Neural progenitor cell (in vitro differentiated cells): ENCODE measurements at places on chromosomes 1 and 21.
A peak's percentile ranks its signal among the peaks of the same experiment; 100 is the strongest.

DNA sequence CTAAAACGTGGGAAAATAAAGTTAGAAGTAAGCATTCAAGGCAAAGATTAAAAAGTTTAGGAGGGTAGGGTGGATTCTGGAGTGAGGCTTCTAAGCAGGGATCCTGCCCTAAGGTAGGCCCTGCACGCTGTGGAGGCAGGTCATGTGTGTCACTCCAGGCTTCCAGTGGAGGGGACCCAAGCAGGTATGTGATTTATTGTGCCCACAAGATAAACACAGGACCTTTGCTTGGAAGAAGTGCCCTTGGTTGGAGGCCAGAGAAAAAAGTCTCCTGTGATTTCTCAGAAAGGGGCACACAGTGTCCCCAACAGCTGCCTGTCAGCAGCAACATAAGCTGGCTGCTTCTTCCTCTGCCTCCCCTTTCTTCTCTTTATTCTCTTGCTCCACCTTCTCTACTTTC lies 110.8 kb downstream of the FOXD2 start:
- no peak overlapping the region for H3K27ac ChIP-seq
- H3K36me3 ChIP-seq: no peaks in the 10 kb centered on the region
- H3K4me1 ChIP-seq: peaks cover 24% of the 10 kb centered on the region
- H3K4me3 ChIP-seq: no peak overlapping the region
- no peaks in the 10 kb centered on the region for H3K27me3 ChIP-seq
- no peak for DNase-seq

GRCh38 chr1:159775716-159776115 lies 5.0 kb upstream of the DUSP23 start:
- H3K27me3 ChIP-seq: no peaks in the 10 kb centered on the region
- H3K36me3 ChIP-seq: no peaks in the 10 kb centered on the region
- no peak for DNase-seq
- no peak overlapping the region for H3K4me3 ChIP-seq
- H3K27ac ChIP-seq: no peak overlapping the region
- H3K4me1 ChIP-seq: no peaks in the 10 kb centered on the region

GRCh38 chr1:210143465-210144062 lies 89.0 kb upstream of the SERTAD4 start:
- no peaks in the 10 kb centered on the region for H3K4me1 ChIP-seq
- H3K4me3 ChIP-seq: no peak overlapping the region
- H3K27me3 ChIP-seq: no peaks in the 10 kb centered on the region
- no peak overlapping the region for H3K27ac ChIP-seq
- peaks cover 4% of the 10 kb centered on the region for H3K36me3 ChIP-seq
- DNase-seq: peak; percentile 81

- no peak for DNase-seq
- H3K27me3 ChIP-seq: no peaks in the 10 kb centered on the region
- no peaks in the 10 kb centered on the region for H3K36me3 ChIP-seq
- peaks cover 20% of the 10 kb centered on the region for H3K4me1 ChIP-seq
Observed at GRCh38 chr1:212583643-212584042, 24.9 kb upstream of the ATF3 start.

- DNase-seq: peak; percentile 20
- H3K4me3 ChIP-seq: no peak overlapping the region
- no peak overlapping the region for H3K27ac ChIP-seq
- no peaks in the 10 kb centered on the region for H3K27me3 ChIP-seq
- peaks cover 17% of the 10 kb centered on the region for H3K4me1 ChIP-seq
Observed at GRCh38 chr1:31112266-31112935, 46.9 kb upstream of the PUM1 start.

GRCh38 chr1:87154384-87154783 lies 174.3 kb upstream of the LMO4 start:
- DNase-seq: no peak
- no peaks in the 10 kb centered on the region for H3K36me3 ChIP-seq
- no peak overlapping the region for H3K4me3 ChIP-seq

DNA sequence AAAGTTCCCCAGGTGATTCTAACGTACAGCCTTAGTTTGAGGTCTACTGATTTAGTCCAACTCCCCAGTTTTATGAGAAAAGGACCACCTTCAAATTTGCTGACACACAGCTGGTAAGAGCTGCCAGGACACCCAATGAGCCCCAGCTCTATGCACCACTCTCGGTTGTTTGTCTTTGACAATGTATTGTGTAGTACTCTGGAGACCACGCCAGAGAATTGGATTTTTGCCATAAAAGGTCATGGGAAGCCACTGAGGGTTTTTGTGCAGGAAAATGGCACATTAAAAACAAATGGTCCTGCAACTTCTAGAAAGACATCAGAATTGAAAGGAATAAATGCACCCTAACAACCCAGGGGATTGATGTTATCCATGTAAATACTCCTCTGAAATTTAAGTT lies 7.1 kb upstream of the IER5 start:
- H3K36me3 ChIP-seq: no peaks in the 10 kb centered on the region
- peaks cover 20% of the 10 kb centered on the region for H3K4me1 ChIP-seq
- H3K27me3 ChIP-seq: peaks cover 5% of the 10 kb centered on the region
- no peak overlapping the region for H3K27ac ChIP-seq
- no peak for DNase-seq

DNA sequence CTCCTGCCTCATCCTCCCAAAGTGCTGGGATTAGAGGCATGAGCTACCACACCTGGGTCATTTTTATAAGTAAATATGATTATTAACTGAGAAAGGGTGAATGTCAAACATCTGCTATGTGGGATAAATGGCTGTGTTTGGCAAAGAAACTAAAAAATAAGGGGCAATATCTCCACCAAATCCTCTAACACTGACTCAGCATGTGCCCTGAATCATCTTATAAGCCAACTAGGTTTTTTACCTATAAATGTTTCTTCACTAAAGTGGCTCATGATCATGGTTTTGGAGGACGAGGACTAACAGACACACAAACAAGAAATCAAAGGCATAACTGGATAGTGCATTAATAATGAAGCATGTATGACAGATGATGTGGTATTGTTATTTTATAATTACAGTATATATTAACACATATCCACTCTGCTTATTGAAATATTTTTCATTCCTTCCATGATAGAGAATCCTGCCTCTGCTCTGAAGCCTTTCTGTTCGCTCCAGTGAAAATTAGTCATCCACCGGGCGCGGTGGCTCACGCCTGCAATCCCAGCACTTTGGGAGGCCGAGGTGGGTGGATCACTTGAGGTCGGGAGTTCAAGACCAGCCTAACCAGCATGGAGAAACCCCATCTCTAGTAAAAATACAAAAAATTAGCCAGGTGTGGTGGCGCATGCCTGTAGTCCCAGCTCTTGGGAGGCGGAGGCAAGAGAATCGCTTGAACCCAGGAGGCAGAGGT lies 11.7 kb upstream of the ARHGAP29 start:
- peaks cover 4% of the 10 kb centered on the region for H3K4me1 ChIP-seq
- no peak overlapping the region for H3K27ac ChIP-seq
- no peak overlapping the region for H3K4me3 ChIP-seq

- H3K36me3 ChIP-seq: no peaks in the 10 kb centered on the region
- peaks cover 28% of the 10 kb centered on the region for H3K27me3 ChIP-seq
- no peak overlapping the region for H3K4me3 ChIP-seq
Observed at GRCh38 chr1:111204983-111205713, 4.7 kb upstream of the DENND2D start.

DNA sequence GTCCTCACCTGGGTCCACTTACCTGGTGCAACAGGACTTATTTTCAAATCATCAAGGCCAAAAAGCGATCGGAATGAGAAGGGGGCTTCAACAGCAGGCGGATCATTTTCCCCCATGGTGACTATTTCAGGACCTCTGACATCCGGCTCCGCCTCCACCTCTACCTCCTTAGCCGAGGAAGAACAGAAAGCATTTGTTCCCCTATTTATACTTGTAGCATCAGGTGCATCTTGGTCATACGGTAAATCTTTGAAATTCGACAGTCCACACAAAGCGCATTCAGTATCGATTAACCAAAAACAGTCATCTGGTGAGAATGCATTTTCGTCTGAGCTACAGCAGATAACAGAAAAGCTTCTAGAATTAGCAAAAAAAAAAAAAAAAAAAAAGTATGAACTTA lies 550 bp downstream of the TMPRSS3 start:
- H3K4me3 ChIP-seq: no peak overlapping the region
- H3K27ac ChIP-seq: no peak overlapping the region
- H3K36me3 ChIP-seq: no peaks in the 10 kb centered on the region
- no peak for DNase-seq
- no peaks in the 10 kb centered on the region for H3K27me3 ChIP-seq

DNA sequence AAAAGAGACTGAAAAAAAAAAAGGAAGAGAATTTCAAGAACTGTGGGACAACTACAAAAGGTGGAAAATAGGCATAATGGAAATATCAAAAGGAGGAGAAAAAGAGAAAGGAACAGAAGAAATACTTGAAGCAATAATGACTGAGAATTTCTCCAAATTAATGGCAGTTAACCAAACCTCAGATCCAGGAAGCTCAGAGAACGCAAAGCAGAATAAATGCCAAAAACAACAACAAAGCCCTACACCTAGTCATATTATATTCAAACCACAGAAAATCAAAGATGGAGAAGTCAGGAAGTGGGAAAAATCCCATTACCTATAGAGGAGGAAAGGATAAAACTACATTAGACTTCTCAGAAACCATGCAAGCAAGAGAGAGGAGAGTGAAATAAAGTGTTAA lies 20.7 kb upstream of the AHCYL1 start:
- no peak for DNase-seq
- no peak overlapping the region for H3K27ac ChIP-seq
- H3K4me3 ChIP-seq: no peak overlapping the region
- H3K4me1 ChIP-seq: peaks cover 50% of the 10 kb centered on the region
- no peaks in the 10 kb centered on the region for H3K27me3 ChIP-seq

GRCh38 chr1:207218512-207219362 lies 102.7 kb upstream of the CD55 start:
- H3K4me1 ChIP-seq: no peaks in the 10 kb centered on the region
- no peaks in the 10 kb centered on the region for H3K27me3 ChIP-seq
- H3K36me3 ChIP-seq: no peaks in the 10 kb centered on the region
- H3K4me3 ChIP-seq: no peak overlapping the region
